ENCODE measurements at places on chromosomes 12 and 14.
A peak's percentile ranks its signal among the peaks of the same experiment; 100 is the strongest.

DNA sequence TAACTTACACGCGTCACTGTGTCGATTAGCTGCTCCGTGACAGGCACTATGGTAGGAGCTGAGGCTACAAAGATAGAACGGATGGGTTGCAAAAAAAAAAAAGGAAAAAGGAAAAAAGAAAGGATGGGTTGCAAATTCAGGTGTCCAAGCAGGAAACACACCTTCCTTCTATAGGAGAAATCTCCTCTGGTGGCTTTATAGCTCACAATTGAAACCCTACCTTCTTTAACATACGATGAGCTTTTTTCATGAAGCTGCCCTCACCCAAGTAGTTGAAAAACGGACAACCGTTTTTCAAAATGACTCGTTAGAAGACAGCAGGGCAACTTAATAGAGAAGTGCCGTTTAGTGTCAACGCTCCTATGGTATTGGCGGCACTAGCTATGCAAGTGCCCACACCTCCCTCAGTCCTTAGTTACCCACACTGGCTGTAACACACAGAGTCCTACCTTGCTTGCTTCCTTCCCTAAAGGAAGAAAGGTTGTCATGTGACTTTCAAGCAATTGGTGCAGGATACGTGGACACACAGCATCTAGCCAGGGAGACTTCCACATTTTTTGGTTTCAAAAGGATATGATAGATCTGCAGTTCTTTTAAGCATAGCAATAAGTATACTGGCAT, 682 bp upstream of the TRIP11 start:
- DNase-seq: peak; percentile 77

- DNase-seq: no peak
Observed at GRCh38 chr14:76654573-76655108, 106.6 kb upstream of the VASH1 start.

DNA sequence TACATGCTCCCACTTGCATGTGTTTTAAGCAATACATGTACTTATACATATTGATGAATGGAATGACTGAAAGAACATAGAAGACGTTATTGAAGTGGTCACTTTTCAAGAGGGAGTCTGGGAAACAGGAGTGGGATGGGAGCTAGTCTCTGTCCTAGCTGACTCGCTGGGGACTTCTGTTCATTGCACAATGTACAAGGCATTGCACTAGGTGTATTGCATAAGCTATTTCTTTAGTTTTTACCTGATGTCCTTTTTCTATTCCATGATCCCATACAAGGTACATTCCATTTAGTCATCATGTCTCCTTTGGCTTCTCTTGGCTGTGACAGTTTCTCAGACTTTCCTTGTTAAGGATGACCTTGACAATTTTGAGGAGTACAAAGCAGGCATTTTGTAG, 4.0 kb upstream of the MYO1H start:
- no peak for DNase-seq

DNA sequence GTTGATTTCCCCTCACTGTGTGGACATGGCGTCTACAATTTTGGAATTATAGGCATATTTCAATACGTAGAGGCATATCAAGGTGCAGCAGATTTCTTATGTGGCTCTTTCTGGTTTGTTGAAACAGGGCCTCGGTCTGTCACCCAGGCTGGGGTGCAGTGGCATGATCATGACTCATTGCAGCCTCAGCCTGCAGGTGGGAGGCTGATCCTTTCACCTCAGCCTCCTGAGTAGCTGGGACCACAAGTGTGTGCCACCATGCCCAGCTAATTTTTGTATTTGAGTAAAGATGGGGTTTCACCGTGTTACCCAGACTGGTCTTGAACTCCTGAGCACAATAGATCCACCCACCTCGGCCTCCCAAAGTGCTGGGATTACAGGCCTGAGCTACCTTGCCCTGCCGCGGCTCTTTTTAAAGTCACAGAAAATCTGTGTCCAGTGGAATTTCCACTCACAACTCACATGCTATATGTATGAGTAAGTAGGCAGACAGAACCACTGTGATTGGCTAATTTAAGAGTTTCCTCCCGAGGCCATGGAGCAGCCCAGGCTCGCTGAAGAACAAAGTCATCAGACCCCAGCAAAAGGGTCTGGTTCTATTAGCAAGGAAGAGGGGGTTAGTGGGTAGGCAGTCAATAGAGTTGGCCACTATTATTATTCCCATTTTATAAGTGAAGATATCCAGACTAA, 9.1 kb downstream of the GNG2 start:
- DNase-seq: no peak

DNA sequence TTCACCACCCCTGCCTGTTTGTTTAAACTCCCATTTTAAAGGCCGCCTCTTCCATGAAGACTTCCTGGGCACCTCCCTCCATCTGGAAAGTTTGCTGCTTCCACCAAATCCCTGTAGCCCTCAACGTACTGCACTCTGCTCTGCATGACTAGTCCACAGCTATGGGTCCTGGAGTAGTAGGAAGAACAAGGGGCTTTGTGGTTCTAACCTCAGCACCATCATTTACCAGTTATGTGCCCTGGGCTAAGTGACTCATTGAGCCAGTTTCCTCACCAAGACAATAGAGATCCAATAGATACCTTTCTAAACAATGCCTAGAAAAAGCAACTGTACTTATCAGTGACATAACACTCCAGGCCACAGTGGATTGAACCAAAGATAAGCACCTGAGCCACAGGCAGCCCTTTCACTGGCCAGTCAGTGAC, 8.5 kb upstream of the LTBP2 start:
- no peak for DNase-seq

GRCh38 chr12:46065412-46066166, 75.2 kb upstream of the SCAF11 start:
- DNase-seq: no peak

DNA sequence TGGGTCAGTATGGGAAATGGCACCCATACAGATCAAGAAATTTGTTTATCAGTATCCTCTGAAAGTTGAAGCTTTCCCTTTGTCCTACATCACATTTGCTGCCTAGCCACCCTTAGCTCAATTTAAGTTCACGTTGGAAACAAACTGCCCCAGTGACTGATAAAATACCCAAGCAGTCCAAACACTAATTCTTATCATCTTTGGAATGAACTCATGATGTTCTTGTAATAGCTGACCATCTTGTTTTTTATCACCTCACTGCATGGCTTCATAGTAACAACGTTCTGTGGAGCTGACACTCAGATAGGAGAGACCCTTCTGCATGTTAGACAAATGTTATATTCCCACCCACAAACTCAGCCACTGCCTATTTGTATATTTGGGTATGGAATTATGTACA, 93.4 kb downstream of the GPR135 start:
- DNase-seq: no peak

- DNase-seq: peak; percentile 50
Observed at GRCh38 chr12:50111395-50111692, 692 bp upstream of the COX14 start.

GRCh38 chr12:13278249-13278787, 81.8 kb downstream of the EMP1 start:
- DNase-seq: peak; percentile 93

GRCh38 chr14:68678471-68678870, 114.4 kb downstream of the ZFP36L1 start:
- no peak for DNase-seq

DNA sequence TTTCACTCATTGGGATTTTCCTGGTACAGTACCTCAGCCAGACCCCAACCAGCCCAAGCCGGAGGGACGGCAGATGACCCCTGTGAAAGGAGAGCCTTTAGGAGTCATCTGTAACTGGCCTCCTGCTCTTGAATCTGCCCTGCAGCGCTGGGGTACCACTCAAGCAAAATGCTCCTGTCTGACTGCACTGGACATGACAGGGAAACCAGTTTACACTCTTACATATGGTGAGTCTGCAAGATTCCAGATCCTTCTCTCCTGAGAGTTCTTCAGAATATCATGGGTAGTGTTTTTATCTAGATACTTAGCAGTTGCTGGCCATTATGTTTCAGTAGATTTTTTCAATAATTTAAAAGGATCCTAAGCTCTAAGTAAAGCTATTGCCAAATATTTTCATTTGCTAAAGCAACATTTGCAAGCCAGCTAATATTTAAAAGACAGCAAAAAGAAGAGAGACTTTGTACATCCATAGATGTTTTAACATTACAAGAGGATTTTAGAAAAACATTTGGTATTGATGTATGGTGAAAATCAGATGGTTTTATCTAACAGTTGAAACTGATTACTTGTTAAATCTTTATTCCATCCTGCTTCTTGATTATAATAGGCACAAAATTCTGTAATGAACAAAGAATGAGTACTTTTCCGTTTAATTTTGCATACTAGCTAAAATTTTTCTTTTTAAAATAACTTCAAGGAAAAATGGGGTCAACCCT, 85.1 kb upstream of the ATF1 start:
- no peak for DNase-seq

DNA sequence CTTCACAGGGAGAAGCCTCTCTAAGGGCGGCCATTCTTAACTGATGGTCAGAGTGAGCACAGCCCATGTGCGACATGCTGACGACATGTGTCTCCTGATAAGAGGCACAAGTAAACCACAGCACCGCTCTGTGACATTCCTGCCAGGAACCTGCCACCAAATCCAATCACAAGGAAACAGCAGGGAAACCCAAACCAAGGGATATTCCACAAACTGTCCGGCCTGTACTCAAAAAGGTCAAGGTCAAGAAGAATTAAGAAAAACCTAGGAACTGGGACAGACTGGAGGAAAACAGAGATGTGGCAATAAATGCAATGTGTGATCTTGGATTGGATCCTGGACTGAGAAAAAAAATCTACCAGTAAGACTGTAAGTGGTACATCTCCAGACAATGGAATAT, 91.9 kb downstream of the SYNE3 start:
- DNase-seq: no peak

GRCh38 chr12:93982771-93983315, 165.5 kb upstream of the PLXNC1 start:
- peak; percentile 18 for DNase-seq

GRCh38 chr12:66065150-66065549, 65.4 kb downstream of the LLPH start:
- DNase-seq: no peak

GRCh38 chr12:124592050-124592449, 24.6 kb upstream of the NCOR2 start:
- no peak for DNase-seq

GRCh38 chr14:95471476-95471875, 45.0 kb downstream of the SYNE3 start:
- DNase-seq: no peak

- DNase-seq: no peak
Observed at GRCh38 chr14:40414386-40414785, 982.2 kb upstream of the FBXO33 start.

DNA sequence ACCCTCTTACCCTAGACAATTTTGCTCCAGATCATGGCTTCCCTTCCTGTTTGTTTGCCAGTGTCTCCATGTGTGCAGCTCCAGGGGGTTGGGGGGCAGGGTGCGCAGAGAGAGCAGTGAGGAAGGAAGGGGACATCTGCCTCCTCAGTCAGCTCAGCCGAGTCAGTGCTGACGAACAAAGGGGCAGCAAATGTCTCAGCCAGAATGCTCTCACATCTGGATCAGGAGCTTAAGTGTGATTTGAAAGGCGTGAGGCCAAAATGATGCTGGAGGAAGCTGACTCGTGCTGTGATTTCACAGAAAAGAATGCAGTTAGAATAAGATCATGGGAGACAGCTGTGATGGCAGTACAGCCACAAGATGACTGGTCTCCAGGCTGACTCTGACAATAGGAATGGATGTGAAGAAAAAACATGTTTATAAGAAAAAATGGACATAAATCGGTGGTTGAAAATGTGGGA, 27.1 kb upstream of the CDK17 start:
- DNase-seq: peak; percentile 48

GRCh38 chr12:14264778-14265177, 100.7 kb upstream of the ATF7IP start:
- no peak for DNase-seq

- DNase-seq: no peak
Observed at GRCh38 chr12:10067942-10068341, 30.8 kb downstream of the CLEC1A start.

DNA sequence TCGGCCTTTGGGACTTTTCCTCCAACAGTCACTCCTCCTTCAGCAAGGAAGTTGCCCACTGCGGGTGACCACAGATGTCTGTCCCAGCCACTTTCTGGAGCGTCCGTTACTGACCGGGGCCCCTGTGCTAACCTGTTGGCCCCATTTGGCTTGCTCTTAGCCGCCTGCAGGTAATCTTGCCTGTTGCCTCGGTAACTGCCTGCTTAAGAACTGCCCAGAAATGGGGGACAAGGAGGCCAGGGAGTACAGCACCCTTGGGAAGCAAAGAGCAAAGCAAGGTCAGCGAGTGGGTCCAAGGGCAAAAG, 338.8 kb upstream of the SFSWAP start:
- no peak for DNase-seq

DNA sequence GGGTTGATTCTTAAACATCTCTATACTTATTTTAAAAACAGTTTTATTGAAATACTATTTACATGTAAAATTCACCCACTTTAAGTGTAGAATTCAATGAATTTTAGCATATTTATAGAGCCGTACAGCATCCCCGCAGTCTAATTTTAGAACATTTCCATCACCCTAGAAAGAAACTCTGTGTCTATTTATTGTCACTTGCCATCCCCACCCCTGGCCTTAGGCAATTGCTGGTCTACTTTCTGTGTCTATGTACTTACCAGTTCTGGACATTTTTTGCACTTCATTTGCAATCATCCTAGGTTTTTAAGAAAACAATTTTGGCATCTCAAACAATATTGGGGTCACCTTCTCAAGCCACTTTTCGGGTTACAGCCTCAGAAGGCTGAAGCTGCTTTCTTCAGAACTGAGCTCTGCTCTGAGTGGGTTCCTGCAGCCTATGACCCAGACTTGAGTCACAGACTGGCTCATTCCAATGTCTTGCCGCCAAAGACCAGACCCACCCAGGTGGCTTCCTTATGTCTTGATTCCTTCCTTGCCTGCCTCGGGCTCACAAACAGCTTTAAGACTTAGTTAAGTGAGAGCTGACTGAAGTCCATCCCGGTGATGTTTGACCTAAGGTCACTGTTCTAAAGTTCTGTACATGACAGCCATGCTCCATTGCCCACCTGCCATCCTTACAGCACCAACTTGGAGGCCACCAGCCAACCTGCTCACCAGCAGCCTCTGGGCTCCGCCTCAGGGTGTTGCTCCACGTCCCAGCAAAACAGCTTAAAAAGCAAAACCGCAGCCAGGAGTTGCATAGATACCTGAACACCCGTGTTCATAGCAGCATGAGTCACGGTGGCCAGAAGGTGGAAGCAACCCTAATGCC, 131.5 kb downstream of the CHST11 start:
- DNase-seq: no peak

All from brain (organoid and tissue), 16 donors.